Activated CD4-positive, CD25-positive, alpha-beta regulatory T cell treated with anti-CD3 and anti-CD28 coated beads, Interleukin-2, amount 50 U/mL, for 16 hours (primary cell): ENCODE measurements at places on chromosomes 12 and 14.

GRCh38 chr14:51285120-51285519 is 45.1 kb downstream of the TMX1 start:
- no peak for DNase-seq

DNA sequence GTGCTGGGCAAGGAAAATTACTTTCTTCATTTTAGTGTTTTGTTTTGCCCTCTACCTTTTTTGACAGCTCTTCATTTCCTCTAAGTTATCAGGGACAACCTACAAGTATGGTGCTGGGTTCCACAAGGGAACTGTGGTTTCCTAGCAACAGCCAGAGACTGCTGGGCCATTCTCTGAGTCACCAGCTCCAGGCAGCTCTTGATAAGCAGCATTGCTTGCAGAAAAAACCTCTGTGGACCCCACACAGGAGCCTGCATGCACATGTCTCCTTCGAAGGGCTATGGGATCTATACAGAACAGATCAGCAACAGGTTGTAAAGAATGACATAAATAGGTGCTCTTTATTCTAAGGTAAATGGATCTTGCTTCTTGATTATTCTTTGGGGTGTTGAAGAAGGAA is 81.0 kb upstream of the CCDC196 start:
- DNase-seq, result no peak

- DNase-seq, result no peak
These were observed at the start of gene SLC5A8 for GRCh38 chr12:101209319-101210302. TSS of gene SLC5A8 (minus strand) at chr12:101210238. CDS start at chr12:101209848, 390 bp downstream.

GRCh38 chr12:14408208-14408607 is 42.7 kb downstream of the ATF7IP start:
- DNase-seq, result no peak
